Effector memory CD4-positive, alpha-beta T cell (primary cell): ENCODE measurements at places on chromosomes 16 and 17.

- DNase-seq, result no peak
Observed at GRCh38 chr16:47317465-47318240, 143.2 kb downstream of the ITFG1 start.

DNA sequence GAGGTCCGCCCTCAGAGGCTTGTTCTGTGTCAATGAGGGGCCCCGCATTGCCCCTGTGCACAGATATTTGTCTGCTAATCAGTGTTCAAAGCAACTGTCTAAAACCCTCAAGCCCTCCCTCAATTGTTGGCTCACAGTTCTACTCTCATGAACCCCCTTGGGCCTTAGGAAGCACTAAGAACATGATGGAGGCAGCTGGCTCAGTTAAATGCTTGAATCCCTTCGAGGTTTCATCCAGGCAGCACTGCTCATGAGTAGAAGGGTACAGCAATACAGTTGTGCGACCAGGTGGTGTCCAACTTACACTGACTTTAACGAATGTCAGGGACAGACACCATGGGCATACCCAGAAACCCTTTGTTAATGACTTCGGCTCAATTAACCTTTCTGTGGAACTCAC, 89.2 kb upstream of the WSCD1 start:
- DNase-seq, result no peak

GRCh38 chr17:80952291-80952690, 39.4 kb upstream of the CHMP6 start:
- DNase-seq, result no peak

DNA sequence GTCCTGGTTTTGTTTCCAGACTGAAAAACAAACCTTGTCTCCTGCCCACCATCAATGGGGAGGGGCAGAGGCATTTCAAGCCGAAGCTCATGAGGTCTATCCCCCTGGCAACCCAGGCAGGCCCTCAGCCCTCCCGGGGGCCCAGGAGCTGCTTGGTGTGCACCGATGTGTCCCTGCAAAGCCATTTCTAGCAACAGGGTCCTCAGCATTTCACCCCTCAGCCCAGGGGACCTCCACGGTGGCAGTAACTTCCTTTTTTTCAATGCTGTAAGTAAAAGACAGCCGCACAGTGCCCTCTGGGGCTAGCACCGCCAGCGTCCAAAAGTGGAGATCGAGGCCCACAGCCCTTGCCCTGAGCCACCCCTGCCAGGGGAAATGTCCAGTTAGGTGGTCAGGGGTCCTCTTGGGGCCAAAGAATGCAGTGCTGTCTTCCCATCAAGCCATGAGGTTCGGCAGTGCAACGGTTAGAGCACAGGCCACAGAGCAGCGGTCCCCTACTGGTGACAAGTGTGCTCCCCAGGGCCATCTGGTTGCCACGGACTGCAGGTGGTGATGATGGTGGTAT, 79.9 kb downstream of the LITAF start:
- DNase-seq, result no peak

- DNase-seq, result no peak
Observed at GRCh38 chr16:4384509-4384942, 12.9 kb downstream of the VASN start.

- DNase-seq, result no peak
Observed at GRCh38 chr17:58215685-58216084, 3.4 kb downstream of the MKS1 start.

DNA sequence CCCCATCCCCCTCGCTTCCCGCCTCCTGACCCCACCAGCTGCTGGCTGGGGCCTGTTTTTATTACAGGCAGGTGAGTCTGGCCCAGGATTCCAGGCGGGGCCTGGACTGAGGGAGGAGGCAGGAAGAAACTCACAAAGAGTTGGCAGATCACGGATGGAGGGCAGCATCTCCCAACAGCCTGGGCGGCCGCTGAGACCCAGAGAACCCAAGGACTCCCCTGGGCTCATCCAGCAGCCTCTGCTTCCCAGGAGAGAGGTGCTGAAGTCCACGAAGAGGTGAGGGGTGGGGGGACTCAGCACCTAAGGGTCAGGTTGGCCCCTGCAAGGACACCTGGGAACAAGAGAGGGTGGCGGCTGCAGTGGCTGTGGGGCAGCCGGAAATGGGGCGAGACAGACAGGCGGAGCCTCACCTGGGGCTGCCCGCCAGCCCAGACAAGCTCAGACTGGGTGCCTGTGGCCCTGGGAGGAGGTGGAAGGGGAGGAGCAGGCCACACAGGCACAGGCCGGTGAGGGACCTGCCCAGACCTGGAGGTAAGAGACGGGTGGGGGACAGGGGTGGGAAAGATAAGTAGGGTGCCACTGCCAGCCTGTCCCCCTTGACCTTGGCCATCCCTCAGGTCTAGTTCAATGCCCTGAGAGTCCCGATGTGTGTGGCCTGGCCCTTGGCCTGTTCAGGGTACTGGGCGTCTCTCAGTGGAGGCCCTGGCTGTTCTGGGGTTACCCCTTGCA, 8.7 kb upstream of the ADGRG1 start:
- DNase-seq, result no peak

DNA sequence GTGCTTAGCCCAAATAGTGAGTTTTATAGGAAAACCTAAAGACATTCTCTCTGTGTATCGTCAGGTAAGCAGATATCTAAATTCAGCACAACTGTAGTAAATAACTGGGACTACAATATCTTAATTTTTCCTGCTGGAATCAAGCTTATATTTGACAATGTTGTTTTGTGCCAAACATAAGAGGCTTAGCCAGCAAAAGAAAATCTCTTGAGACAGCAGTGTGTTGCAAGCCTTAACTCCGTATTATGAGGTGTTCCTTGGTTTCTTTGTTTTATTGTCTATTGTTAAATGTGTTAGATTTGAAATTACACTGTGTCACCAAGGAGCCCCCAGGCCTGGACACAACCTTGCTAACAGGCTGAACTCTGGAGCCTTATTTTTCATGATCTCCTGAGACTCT, 1570.6 kb upstream of the GOT2 start:
- DNase-seq, result no peak

- no peak for DNase-seq
Observed at GRCh38 chr17:41211845-41212466, 14.5 kb upstream of the KRTAP9-2 start.

DNA sequence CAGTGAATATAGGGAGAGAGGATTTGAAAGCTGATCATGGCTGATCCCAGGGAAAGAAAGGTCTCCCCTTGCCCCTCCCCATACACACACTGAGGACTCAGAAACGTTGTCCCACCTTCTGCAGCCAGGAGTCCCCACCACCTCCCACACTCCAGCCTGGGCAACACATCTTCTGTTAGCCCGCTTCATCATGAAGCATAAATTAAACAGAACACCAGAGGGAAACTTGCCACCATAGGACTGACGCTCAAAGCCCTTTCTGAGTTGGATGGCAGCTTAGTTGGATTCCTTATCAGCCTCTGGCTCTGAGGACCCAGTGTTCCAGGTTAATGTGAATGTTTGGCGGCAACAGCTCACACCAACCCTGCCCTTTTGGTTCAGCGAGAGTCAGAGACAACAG, 33.9 kb downstream of the ARHGAP27 start:
- DNase-seq, result no peak

- DNase-seq, result peak; percentile 16
Observed at GRCh38 chr16:70737377-70738082, 51.7 kb upstream of the MTSS2 start.

- DNase-seq, result no peak
Observed at GRCh38 chr17:737561-738113, 5.2 kb downstream of the TLCD3A start.

DNA sequence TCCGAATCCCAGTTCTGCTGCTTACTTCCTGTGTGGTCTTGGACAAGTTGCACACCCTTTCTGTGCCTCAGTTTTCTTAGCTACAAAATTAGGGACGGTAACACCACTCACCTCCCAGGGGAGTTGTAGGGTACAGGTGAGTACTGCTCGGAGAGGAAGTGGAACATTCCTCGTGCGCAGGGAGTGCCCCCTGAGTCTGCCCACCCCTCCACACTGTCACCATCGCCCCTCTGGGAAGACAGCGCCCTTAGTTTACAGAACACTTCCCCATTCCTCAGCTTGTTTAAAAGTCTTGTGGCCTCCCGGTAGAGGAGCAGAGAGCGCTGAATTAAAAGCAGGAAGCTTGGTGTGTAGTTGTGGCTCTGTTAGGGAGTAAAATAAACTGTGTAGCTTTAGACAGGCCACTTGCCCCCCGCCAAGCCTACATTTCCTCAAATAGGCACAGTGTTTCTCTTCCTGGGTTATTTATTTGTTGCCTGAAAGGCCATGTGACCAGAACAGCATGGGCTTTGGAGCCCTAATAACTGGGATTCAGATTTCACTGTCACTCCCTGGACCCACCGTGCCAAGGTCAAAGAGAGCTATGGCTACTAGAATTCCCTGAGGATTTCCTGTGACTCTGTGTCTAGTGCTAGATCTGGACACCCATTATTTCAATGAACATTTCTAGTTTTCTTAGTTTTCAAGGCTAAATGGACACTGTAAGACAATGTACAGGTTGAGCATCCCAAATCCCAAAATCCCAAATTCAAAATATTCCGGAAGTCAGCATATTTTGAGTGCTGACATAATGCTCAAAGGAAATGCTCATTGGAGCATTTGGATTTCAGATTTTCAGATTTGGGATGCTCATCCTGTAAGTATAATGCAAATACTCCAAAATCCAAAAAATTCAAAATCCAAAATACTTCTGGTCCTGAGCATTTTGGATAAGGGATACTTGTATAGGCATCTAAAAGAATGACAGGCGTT, 372.5 kb downstream of the SNX29 start:
- no peak for DNase-seq

DNA sequence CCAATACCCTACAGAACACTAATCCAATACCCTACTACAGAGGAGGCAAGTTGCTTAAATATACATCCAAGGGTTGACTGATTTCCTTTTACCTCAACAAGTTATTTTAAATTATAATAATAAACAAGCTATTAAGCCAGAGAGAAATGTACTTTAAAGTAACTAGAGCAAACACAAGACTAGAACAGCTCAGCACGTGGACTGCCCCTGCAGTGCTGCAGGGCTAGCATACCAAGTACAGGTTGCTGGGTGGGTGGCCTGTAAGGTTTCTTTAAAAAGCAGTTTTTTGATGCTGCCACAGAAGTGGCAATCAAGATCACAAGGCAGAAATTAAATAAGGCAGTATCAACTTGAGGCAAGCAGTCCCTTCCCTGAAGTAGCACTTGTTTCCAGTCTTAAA, 63.5 kb downstream of the PARN start:
- DNase-seq, result no peak
